Anterior cingulate cortex (tissue), 58 donors: ENCODE measurements at places on chromosomes 16 and 17.

DNA sequence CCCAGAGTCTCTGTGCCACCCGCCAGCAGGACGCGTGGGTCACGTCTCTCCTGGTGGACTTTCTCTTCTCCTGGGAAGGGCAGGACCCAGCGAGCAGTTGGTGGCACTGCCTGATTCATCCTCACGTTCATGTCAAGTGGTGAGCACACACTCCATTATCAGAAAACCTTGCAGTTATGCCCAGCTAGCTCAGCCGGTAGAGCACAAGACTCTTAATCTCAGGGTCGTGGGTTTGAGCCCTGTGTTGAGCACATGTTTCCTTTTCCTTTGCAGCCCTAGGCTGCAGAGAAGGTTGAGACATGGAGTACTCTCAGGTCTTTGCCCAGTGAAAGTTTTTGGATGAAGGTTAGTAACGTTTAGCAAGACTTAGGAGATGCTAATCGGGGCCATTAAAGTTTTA lies 8.0 kb downstream of the OR1F1 start:
- DNase-seq = no peak

GRCh38 chr17:29066047-29066446 lies 23.1 kb downstream of the PIPOX start:
- DNase-seq = no peak

DNA sequence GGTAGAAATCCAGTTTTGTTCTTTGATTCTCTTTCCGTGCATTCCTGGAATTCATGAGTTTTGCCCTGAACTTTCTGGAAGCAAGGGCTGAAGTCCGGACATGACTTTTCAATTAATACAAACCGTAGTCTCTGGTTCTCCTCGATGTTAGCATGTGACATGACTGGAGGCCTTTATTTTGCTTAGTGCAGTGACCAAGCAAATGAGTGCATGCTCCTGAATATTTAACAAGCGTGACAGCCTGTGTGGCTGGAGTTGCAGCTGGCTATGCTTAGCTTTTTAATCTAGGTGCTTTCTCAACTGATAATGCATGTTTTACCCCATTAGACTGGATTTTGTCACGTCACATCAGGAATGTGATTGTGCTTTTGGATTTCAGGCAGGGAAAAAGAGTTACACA lies 302.1 kb downstream of the MAP2K6 start:
- DNase-seq = no peak

- DNase-seq = no peak
Measured at GRCh38 chr16:71618429-71618828, 7.6 kb upstream of the MARVELD3 start.

- no peak for DNase-seq
Measured at GRCh38 chr16:50173316-50173715, 20.2 kb downstream of the TENT4B start.

DNA sequence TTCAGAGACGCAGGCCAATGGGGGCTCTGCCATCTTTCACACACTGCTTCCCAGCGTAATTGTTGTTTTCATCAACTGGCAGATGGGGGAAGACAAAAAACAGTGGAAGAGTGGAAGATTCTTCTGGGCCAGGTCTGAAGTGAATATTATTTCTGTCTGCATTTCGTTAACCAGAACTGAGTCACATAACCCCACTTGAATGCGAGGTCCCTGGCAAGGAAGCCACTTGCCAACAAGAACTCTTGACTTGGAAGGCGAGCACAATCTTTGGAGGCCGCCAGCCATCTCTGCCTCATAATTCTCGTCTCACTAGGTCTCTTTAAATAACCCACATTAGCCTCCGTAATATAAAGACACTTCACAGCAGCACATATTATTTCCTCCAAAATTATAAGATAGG lies 75.4 kb downstream of the CYB561 start:
- no peak for DNase-seq

GRCh38 chr17:73261617-73261951 lies at the start of gene CPSF4L:
TSS of gene CPSF4L (minus strand) at chr17:73261880. CDS start at chr17:73261818, 62 bp downstream.
- no peak for DNase-seq

GRCh38 chr17:41343029-41343428 lies 7.6 kb downstream of the KRT33A start:
- no peak for DNase-seq

GRCh38 chr17:57587193-57587969 lies 157.7 kb downstream of the CCDC182 start:
- DNase-seq = no peak

- DNase-seq = no peak
Measured at GRCh38 chr16:59645194-59645593, 911.1 kb upstream of the GOT2 start.

- no peak for DNase-seq
Measured at GRCh38 chr17:69654981-69655855, 240.7 kb downstream of the MAP2K6 start.

GRCh38 chr17:62712171-62712581 lies 84.7 kb downstream of the MRC2 start:
- no peak for DNase-seq

GRCh38 chr16:24829153-24829552 lies 16.6 kb upstream of the SLC5A11 start:
- no peak for DNase-seq

GRCh38 chr17:64183815-64184214 lies 53.9 kb upstream of the ERN1 start:
- no peak for DNase-seq

GRCh38 chr17:38750312-38751121 lies 2.0 kb upstream of the PSMB3 start:
- no peak for DNase-seq

DNA sequence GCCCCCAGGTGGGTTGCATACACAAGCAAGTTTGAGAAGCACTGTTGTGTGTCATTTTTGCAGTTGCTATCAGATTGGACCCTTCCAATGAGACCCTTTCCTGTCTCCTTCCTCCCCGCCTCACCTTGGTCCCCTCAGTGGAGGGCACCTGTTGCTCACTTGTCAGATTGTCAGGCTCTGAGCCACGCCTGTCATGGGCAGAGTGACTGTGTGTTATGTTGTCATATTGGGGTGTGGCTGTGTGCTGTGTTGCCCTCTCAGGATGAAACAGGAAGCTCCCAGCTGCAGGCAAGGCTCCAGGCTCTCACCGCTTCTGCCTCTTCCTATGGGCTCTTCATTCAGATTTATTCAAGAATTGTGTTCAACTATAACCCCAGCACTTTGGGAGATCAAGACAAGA lies 302.9 kb downstream of the CPPED1 start:
- DNase-seq = no peak

DNA sequence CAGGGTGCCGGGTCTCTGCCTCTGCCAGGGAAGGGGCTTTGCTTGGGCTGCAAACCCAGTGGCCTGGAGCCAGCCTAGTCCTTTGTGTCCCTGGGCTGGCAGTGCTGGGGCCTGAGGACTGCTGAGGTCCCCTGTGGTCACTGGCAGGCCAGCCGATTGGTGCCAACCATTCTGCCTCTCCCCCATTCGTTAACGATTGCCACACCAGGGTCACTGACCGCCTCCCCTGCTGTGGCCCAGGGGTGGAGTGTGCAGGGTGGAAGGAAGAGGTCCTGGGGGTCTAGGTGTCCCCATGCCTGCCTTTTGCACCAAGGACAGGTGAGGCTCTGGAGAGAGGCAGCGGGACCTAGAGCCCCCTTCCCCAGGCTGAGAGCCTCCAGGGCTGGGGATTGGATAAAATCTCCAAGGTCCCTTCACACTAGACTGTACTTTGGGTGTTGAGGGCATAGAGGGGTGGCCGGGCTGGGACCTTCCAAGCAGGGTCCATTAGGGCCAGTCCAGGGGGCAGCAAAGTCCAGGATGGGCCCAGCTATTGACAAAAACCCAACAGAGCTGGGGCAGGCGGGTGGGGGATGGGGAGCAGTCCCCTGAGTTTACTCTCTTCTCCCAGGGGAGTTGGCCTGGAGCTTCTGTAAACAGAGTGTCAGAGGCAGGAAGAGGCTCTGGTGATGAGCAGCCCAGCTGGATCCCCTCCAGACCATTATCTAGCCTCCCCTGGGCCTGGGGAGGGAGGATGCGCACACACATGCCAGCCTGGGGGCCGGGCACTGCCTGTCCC lies 1.1 kb downstream of the VASN start:
- DNase-seq = no peak

DNA sequence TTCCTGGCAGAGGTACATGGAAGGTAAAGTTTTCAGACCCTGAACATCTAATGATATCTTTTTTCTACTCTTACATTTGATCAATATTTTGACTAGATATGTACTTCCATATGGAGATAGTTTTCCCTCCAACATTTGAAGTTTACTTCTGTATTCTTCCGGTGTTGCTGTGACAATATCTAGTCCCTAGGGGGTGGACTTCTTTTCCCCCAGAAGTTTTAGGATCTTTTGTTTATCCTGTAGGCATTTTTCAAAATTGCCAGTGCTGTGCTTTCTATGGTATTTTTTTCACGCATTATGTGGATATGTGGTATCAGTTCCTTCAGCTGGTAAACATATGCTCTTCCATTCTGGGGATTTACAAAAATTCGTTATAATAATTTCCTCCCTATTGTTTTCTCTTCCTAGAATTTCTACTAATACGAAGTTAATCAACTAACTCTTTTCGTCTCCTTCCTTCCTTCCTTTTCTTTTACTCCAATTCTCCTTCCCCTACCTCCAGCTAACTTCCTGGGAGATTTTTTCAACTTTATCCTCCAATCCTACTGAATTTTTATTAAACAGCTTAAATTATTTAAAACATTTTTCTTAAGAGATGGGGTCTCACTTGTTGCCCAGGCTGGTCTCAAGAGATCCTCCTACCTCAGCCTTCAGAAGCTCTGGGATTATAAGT lies 26.1 kb upstream of the ZNHIT3 start:
- no peak for DNase-seq

DNA sequence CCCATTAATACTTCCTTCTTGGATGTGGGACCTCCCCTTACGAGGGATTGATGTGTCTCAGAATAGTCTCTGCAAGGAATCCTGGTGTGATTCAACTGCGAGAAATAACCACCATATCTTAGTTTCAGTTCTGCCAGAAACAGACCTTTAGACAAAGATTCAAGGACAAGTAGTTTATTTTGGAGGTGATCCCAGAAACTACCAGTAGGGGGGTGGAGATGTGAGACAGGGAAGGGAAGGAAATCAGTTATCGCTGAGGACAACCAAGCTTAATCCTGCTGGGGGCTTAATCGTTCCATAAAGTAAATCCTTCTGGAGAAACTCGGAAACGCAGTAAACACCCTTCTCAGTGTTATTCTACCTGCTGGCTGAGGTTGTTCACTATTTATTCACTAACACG lies 5.0 kb upstream of the SDR42E1 start:
- no peak for DNase-seq
